ENCODE measurements at places on chromosomes 6 and 20.
A peak's percentile ranks its signal among the peaks of the same experiment; 100 is the strongest.

DNA sequence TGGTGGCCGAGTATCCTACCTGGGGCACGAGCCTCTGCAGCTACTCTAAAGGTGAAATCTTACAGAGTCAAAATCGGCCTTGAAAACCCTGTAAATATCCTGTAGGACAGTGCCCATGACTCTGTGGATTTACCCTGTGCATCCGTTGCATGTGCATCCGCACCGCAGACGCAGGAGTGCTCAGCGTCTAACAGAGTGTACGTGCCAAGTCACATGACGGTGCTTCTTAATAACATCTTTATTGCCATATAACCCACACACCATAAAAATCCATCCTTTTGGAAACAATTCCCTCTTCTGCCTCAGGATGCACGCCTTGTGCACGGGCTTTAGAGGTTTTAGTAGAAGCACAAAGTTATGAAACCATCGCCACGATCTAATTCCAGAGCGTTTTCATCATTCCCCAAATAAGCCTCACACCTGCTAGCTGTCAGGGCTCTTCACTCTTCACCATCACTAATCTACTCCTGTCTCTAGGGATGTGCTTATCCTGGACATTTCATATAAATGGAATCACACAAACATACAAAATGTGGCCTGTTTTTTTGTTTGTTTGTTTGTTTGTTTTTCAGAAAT lies 384.5 kb upstream of the SULF2 start:
- DNase-seq: no peak

DNA sequence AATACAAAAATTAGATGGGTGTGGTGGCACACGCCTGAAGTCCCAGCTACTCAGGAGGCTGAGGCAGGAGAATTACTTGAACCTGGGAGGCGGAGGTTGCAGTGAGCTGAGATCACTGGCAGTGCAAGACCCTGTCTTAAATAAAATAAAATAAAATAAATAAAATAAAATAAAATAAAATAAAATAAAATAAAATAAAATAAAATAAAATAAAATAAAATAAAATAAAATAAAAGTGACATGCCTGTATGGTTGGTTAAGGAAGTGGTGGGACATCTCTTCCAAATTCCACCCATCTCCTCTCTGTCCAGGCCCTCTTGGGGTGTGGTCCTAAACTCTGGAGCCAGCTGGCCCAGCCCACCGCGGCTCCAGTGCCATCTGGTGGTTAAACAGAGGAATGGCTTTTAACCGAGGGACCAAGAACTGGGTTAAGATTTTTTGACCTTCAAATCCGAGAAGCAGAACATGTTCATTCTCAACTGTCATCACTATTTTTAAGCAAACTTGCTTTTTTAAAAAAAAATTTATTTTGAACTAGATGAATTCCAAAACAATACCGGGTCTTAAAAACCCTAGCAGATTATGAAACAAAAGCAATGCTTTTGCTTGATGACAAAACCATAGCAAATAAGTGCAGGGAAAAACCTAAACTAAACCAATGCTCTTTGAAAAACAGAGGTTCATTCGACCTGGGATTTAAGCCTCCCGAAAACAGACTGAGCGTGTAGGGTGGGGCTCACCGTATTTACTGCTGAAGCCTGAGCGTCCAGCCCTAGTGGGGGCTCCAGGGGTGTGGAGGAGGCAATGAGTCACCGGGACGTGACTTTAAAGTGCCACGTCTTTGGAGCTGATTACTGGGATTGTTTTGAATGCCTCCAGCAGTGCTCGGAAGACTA lies 68.8 kb downstream of the CDC5L start:
- peak; percentile 12 for DNase-seq

DNA sequence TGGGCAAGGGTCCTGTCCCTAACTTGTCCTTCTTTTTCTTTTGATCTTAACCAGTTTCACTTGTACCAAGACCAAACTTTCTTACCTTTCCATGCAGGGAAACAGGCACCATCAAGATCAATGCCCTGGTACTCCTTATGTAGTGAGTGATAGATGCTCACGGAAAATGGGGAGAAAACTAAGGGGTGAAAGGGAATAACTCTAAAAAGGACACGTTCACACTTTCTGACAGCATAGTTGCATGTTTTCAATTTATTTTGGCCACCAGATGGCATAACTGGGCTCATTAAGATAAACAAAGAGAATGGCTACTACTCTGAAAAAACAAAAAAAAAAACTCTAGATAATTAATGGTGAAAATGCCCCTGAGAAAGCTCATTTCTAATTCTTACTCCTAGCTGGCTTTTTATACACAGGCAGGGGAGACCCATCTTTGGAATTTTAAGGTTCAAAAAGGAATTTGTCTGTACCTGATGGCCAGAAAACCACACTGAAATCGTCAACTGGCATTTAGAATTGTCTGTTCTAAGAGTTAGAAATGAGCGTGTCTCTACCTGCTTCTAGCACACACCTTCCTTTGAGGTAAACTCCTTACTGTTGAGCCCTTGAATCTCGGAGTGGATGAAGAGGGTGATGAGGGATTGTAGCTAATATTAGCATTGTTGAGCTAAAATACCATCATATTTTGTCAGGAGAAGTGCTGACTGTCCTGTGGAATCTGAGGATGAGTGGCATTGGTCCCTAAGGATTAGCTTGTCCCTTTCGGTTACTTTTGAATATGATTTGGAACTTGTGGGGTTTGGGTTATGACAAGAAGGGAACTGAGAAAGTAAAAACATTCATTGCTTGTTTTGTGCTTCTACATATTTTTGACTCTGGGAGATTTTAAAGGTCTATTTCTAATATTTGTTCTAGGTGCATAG lies 62.2 kb upstream of the DDR1 start:
- no peak for DNase-seq

- no peak for DNase-seq
Observed at GRCh38 chr6:44500074-44500473, 112.6 kb downstream of the CDC5L start.

DNA sequence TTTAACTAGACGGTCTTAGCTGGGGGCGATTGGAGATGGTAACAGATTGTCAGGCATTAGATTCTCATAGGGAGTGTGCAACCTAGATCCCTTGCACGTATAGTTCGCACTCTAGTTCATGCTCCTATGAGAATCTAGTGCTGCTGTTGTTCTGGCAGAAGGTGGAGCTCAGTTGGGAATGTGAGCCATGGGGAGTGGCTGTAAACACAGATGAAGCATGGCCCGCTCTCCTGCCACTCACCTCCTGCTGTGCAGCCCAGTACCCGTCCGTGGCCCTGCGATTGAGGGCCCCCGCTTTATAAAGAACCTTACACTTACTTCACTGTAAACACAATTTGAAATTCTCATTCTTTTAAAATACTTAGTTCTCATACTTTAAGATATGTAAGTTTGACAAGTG lies 339.4 kb downstream of the CDH26 start:
- no peak for DNase-seq

DNA sequence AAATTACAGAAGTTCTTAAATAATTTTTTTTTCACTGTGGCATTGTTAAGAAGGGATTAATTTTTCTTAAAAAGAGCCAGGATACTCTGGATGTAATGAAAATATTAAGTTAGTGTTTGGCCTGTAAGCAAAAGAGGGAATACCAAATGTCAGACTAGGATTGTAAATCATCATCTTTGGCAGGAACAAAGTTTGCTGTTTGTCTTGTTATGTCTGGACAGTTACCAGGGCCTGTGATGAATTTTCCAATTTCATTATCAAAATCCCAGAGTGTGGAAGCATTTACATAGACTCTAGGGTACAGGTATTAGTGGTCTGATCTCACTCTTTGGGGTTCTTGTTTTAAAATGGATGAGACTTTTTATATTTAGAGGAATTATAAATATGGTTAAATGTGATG lies 26.1 kb downstream of the CEP57L1 start:
- DNase-seq: no peak

DNA sequence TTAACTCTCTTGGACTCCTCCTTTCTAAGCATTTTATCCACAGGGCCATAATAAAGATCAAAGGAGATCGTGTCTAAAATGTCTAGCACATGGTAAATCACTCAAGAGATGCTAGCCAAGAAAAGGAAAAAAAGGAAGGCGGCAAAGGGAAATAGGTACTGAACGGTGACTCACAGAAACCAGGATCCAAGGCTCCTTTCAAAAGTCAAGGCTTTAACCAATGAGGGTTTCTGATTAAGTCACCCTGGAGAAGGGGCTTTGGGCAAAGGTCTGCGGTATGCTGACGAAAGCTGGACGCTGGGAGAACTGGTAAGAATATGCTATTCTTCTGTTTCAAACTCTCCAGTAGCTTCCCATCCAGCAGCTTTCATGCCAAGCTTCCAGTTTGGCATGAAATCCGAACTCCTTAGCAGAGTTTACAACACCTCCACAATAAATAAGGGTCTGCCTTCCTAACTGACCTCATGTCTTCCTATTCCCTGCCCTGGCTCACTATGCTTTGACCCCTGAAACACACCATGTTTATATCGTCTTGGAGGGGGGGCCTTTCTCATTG lies 1.0 kb downstream of the TOMM34 start:
- DNase-seq: no peak

DNA sequence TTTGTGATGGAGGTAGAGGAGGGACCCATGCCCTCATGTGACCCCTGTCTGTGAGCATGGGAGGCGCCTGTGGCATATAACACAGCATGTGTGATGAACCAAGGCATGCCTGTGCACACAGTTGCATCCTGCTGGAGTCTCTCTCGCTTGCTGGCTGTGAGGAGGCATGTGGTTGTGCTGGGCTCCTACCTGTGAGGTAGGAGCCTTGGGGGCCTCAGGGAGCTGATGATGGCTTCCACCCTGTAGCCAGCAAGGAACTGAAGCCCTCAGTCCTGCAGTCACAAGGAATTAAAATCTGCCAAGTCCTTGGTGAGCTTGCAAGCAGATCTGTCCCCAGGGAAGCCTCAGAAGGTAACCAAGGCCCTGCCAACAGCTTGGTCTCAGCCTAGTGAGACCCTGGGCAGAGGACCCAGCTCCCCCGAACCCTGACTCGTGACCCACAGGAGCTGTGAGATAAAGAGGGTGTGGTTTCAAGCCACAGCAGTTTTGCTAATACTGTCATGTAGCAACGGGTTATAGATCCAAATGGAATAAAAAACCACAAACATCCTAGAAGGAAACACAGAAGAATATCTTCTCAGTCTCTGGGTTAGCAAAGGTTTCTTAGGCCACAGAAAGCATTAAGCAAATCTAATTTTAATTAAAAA lies 145.7 kb downstream of the WDR27 start:
- DNase-seq: no peak

- DNase-seq: peak; percentile 5
Observed at GRCh38 chr6:111057074-111057752, 30.1 kb upstream of the SLC16A10 start.

GRCh38 chr20:56875052-56875659 lies 246.1 kb downstream of the TFAP2C start:
- no peak for DNase-seq

- no peak for DNase-seq
Observed at GRCh38 chr20:54950304-54950703, 474.9 kb downstream of the DOK5 start.

- DNase-seq: no peak
Observed at GRCh38 chr20:30598460-30599230, 658.8 kb upstream of the DEFB115 start.

- DNase-seq: no peak
Observed at GRCh38 chr20:59832406-59833363, 100.8 kb downstream of the SYCP2 start.

DNA sequence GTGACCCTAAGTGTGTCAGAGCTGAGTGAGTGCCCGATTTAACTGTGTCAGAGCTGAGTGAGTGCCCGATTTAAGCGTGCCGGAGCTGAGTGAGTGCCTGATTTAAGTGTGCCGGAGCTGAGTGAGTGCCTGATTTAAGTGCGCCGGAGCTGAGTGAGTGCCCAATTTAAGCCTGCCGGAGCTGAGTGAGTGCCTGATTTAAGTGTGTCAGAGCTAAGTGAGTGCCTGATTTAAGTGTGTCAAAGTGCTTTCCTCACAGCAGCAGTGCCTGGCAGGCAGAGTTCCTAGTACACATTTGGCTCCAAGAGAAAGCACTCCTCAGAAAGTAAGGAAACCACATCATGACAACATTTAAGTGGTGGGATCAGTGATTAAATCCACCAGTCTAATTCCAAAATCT lies 13.2 kb downstream of the SERAC1 start:
- DNase-seq: no peak

DNA sequence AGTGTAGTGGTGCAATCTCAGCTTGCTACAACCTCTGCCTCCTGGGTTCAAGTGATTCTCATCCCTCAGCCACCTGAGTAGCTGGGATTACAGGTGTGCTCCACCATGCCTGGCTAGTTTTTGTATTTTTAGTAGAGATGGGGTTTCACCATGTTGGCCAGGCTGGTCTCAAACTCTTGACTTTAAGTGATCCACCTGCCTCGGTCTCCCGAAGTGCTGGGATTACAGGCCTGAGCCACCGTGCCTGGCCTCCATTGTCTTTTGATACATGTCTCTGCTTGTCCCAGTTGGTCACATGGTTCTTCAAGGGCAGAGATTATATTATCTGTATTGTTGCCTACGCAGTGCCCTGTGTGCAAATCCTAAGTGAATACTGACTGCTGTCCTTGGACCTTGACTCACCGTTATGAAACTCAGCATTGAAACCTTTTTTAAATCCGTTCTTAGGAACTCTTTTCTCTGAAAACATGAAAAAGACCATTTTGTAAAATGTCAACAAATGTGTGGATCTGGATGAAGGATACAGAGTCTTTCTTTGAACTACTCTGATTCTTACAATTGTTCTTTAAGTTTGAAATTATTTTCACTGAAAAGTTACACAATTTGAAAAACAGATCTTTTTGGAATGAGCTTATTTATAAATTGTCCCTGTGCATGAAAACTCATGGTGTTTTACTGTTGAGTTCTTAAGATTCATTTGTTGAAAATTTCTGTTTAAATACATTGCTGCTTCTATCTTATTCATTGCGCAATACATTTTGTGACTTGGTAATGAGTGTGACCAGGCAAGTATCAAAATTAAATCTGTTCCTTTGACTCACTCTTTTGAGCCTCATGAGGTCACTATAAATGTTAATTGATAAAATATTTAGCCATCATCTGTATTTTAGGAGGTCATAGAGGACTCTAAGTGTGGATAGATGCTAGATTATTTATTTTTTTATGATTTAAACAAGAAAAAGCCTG lies 293.5 kb downstream of the UTRN start:
- DNase-seq: no peak

DNA sequence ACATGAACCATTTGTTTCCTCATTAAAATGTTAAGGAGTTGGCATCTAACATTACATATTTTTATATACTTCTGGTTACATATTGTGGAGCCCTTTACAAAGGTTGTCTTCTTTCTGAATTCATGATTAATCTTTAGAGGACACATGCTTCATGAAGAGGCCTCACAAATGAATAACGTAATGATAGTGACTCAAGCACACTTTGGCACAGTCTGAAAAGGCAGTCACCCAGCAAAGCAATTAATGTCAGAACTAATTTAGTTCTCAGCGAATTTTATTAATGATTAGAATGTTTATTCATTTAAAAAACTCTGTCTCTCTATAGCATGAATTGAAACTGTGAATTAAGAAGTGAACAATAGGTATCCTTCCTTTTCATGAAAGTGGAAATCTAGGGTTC lies 854.2 kb downstream of the PHF3 start:
- DNase-seq: no peak

- DNase-seq: no peak
Observed at GRCh38 chr6:12324748-12325147, 34.6 kb downstream of the EDN1 start.

- DNase-seq: no peak
Observed at GRCh38 chr6:81263531-81264168, 488.8 kb downstream of the TENT5A start.
